Endothelial cell (in vitro differentiated cells): ENCODE measurements at places on chromosomes 11 and 22.

- no peak for DNase-seq
Measured at GRCh38 chr11:72216638-72217037, at the start of gene FOLR2. Gene FOLR2 (plus strand): TSS chr11:72216794. CDS start chr11:72218585, 1,791 bp downstream.

GRCh38 chr11:27663326-27663725 is 36.9 kb downstream of the BDNF start:
- no peak for DNase-seq

DNA sequence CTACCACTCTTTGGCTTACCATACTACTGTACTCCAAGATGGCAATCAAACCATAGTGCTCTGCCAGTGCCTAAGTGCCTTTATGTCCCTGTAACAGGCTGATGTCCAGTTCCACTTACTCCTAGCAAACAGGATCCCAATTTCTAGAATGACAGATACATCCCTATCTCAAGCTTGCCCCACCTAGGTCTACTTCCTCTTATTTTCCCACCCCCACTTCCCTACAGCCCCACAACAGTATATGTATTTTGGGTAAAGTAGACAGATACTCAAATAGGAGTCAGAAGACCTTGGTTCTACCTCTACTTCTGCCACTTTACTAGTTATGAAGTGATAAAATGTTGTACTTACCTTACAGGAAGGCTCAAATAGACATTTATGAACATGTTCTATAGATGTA is 24.1 kb downstream of the SIK3 start:
- DNase-seq, result no peak

GRCh38 chr22:17890892-17891291 is 116.6 kb upstream of the BID start:
- DNase-seq, result no peak

GRCh38 chr22:28179392-28179791 is 260.3 kb upstream of the PITPNB start:
- no peak for DNase-seq

- DNase-seq, result no peak
Measured at GRCh38 chr11:85385111-85385510, 242.0 kb downstream of the DLG2 start.

DNA sequence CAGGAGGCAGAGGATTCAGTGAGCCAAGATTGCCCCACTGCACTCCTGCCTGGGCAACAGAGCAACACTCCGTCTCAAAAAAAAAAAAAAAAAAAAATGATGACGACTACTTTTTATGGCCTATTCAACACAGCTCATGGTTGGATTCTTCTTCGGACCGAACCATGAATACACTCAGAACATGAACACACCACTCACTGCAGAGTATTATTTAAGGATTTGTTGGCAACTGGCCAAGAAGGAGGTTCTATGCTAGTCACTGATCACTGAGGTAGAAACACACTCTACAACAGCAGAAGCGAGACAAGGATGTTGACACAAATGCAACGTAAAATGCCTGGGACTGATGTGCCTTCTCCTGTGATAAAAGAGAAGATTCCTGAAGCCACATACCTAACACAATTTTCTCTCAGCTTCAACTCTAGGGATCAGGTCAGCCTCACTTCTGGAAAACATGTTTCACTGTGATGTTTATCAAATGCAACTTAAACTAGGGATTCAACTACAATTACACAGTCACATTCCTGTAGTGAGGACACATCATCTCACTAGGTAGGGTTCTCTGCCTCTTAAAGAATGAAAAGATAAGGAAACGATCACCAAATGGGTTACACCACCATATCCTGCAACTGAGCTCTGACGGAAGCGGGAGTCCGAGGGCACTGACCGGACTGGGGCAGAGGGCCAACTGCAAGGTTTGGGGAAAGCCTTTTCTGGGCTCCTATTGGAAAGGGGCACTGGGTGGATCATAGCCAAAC is 82.5 kb downstream of the SGSM3 start:
- DNase-seq, result no peak

- DNase-seq, result no peak
Measured at GRCh38 chr11:60195923-60196368, 13.1 kb upstream of the MS4A6A start.

GRCh38 chr11:128498721-128499245 is 88.6 kb downstream of the ETS1 start:
- no peak for DNase-seq

- DNase-seq, result no peak
Measured at GRCh38 chr22:36860821-36861659, at the start of gene NCF4. Gene NCF4 (plus strand): TSS chr22:36861006. CDS start chr22:36861172, 166 bp downstream.

DNA sequence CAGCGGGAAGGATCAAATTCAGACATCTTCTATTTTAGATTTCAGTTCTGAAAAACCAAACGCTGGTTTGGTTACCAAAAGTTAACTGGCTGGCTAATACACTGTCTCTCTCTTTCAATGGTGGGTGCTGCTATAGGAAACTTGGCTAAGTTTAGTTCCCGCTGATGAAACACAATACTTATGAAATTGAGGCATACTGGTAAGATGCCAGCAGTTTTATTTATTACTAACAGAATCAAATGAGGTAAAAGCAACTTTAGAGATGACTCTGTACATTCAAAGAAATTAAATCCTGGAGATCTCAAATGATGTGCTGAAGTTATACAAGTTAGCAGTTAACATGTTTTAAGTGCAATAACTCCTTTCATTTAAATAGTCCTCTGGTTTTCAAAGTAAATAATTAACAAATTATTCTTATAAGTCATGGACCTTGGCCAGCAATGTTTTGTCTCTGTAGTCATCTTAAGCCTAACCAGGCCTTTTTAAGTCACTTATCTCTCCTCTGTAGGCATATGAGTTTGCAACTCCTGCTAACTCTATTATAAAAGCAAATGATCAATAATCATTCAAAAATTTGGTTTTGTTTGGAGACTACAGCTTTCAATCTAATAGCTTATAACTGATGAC is 54.8 kb downstream of the PAK1 start:
- DNase-seq, result no peak

DNA sequence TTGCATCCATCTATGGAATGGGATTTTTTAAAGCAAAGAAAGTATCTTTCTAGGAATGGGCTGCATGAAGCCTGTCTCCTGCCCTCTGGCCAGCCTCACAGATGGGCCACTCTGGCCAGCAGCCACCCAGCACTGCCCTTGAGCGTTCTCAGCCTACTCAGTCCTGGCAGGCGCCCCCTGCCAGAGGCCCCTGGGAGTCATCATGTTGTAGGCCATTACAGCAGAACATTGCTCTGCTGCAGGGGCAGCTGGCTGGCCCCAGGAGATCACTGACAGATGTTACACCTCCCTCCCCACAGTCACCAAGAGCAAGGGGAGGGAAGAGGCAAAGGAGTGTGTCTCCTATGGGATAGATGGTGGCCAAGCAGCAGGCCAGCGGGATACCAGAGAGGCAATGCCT is 363.7 kb downstream of the NXPE2 start:
- no peak for DNase-seq

- DNase-seq, result no peak
Measured at GRCh38 chr11:4441515-4441914, 7.6 kb upstream of the OR52K2 start.
